ACHN (cell line): ENCODE measurements at places on chromosomes 2 and 18.

GRCh38 chr18:37265382-37265781, 300.2 kb downstream of the CELF4 start:
- DNase-seq, result no peak

DNA sequence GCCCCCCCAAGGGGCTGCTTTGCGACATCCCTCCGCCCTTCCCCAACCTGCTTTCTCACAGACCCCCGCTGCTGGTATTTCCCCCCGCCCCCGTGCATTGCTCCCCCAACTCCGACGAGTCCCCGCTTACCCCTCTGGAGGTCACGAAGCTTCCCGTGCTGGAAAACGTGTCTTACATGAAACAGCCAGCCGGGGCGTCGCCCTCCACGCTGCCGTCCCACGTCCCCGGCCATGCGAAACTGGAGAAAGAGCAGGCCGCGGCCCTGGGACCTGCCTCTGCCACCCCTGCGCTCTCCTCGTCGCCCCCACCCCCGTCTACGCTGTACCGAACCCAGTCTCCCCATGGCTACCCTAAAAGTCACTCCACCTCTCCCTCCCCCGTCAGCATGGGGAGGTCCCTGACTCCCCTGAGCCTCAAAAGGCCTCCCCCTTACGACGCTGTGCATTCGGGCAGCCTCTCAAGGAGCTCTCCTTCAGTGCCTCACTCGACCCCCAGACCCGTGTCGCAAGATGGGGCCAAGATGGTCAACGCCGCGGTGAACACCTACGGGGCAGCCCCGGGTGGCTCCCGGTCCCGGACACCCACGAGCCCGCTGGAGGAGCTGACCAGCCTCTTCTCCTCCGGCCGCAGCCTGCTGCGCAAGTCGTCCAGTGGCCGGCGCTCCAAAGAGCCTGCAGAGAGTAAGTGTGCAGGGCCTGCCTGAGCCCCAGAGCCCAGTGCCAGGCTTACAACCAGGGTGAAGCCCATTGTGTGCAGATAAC, 183.0 kb downstream of the NYAP2 start:
- no peak for DNase-seq

GRCh38 chr18:21960189-21960588, 209.2 kb upstream of the GATA6 start:
- no peak for DNase-seq

GRCh38 chr2:100630473-100630977, 67.7 kb downstream of the PDCL3 start:
- no peak for DNase-seq

GRCh38 chr2:111626037-111626864, 257.7 kb downstream of the ANAPC1 start:
- no peak for DNase-seq

DNA sequence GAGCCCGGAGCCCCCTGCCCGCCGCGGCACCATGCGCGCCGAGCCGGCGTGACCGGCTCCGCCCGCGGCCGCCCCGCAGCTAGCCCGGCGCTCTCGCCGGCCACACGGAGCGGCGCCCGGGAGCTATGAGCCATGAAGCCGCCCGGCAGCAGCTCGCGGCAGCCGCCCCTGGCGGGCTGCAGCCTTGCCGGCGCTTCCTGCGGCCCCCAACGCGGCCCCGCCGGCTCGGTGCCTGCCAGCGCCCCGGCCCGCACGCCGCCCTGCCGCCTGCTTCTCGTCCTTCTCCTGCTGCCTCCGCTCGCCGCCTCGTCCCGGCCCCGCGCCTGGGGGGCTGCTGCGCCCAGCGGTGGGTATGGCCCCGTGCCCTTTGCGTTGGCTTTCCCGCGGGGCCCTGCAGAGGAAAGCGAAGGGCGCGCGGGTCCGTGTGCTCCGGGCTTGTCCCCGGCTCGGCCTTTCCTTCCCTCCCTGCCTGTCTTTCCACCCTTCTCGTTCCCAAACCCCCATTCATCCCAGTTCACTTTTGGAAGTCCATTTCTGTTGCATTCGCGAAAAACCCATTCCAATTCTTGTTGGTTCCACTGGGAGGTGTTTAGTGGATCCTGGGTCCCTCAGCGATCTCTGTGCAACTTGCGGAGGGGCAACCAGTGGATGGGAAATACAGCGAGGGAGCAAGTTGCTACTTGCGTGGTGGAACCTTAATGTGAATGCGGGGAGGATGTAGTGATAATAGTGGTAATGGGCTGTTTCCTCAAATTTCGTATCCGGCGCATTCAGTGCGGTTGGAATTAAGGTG, 599 bp downstream of the ADAM23 start:
- peak; percentile 24 for DNase-seq

- DNase-seq, result no peak
Measured at GRCh38 chr2:28153851-28154250, 238.8 kb upstream of the FOSL2 start.

DNA sequence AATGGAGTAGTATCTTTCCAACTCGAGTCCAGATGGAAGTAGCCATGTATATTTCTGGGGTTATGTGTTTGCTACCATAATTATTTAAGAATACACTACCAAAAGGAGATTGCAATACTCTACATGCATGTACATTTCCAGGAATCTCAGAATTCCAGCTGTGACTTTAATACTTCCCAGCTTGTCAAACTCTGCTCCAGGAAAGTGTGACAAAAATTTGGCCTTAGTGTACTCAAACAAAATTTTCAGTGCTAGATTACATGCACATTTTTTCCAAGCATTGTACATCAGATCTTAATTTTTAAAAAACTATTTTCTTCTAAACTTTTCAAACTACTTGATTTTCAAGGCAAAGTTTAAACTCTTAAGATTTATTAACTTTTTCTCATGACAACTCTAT, 1791.6 kb downstream of the SUCLG1 start:
- no peak for DNase-seq

DNA sequence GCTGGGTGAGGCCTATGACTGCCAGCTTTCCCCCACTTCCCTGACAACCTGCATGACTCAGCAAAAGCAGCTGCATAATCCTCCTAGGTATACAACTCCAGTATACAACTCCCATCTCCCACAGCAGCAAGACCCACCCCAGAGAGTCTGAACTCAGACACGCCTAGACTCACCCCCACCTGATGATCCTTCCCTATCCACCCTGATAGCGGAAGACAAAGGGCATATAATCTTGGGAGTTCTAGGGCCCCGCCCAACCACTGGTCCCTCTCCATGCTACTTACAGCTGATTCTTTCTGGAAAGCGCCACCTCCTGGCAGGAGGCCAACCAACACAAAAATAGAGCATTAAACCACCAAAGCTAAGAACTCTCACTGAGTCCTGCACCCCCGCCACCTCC, 296.5 kb downstream of the DCC start:
- DNase-seq, result no peak

DNA sequence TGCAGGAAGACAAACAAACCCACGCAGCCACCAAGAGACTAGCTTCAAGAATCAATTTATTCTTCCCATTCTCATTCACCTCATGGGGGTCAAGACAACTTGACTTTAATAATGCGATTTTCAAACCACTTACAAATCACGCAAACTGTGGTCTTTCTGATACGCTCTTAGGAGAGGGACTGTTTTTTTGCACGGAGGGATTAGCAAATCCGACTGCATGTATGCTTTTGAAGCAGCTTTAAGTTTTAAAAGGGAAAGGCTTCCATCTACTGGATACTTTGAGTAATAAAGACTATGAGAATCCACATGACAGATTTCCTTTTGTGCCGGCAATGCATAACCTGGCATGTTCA, 322.9 kb upstream of the KCNJ3 start:
- DNase-seq, result peak; percentile 60

- DNase-seq, result no peak
Measured at GRCh38 chr2:64787698-64788097, 134.0 kb upstream of the SERTAD2 start.

- no peak for DNase-seq
Measured at GRCh38 chr18:65608471-65608870, 142.3 kb upstream of the CDH7 start.

GRCh38 chr18:58335821-58336220, 291.8 kb downstream of the NEDD4L start:
- DNase-seq, result no peak

GRCh38 chr2:233491326-233491725, 75.3 kb downstream of the USP40 start:
- DNase-seq, result no peak

DNA sequence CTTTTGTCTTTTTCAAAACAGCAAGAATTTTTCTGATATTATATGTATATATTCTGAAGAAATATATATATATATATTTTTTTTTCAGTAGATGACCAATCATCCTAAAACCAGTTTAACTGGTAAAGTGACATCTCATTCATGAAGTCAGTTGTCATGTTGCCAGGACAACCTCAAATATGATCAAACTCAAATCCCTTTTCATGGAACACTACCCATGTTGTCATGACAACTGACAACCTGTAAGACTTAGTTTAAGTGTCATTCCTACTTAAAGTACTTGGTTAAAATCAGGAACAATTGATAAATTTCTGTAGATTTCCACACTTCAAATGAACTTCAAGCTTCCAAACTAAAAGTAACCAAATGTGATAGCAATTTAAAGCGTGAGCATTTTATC, 101.8 kb upstream of the ERBB4 start:
- DNase-seq, result no peak

DNA sequence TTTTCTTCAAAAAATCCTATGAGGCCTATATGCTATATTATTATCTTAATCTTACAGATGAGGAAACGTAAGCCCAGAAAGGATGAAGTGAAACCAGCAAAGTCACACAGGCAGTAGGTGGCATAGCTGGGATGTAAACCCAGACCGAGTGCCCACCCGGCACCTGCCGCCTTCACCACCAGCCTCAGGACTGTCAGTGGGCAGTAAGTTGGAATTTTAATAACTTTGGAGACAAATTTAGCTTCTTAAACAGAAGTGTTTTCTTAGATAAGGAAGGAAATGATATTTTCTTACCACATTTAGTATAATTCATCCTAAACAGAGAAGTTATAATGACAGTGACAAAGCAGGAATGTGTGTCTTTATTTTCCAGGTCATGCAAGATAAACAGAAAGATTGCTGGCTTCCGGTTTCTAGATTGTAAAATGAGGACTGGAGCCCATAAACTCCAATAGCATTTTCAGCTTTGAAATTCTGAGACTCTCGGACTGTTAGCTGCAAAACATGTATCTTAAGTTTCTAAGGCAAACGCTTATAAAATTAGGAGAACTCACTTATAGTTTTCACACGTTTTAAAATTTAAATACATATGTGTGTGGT, 59.3 kb downstream of the CD8B2 start:
- no peak for DNase-seq

GRCh38 chr18:46894124-46894523, 23.2 kb downstream of the PIAS2 start:
- no peak for DNase-seq

GRCh38 chr18:24658302-24658701, 197.9 kb downstream of the HRH4 start:
- no peak for DNase-seq
